ENCODE measurements at places on chromosomes 3 and 15.
A peak's percentile ranks its signal among the peaks of the same experiment; 100 is the strongest.

DNA sequence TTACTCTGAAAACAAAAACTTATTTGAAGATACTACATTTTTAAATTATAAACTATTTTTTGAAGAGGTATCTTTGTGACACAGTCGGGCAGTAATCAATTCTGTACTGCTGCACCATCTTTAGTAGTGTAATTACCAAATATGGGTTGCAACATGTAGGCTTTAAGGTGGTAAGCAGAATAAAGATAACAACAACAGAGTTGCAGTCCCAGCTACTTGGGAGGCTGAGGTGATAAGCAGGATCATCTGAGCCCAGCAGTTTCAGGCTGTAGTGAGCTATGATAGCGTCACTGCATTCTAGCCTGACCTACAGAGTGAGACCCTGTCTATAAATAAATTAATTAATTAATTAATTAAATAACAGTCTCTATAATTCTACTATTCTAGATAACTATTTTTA is 6.0 kb downstream of the PLOD2 start:
- DNase-seq: no peak

- peak; percentile 28 for DNase-seq
These were observed 496.0 kb upstream of the THBS1 start for GRCh38 chr15:39084674-39085530.

- no peak for DNase-seq
These were observed 148.2 kb upstream of the TOPAZ1 start for GRCh38 chr3:44093531-44093930.

- DNase-seq: no peak
These were observed 326.8 kb downstream of the TBL1XR1 start for GRCh38 chr3:176870451-176870850.

GRCh38 chr3:19543212-19543841 is 390.7 kb downstream of the EFHB start:
- no peak for DNase-seq

- no peak for DNase-seq
These were observed 16.7 kb downstream of the DCBLD2 start for GRCh38 chr3:98884675-98885371.

- DNase-seq: no peak
These were observed 490.7 kb downstream of the GBE1 start for GRCh38 chr3:81270603-81271379.

GRCh38 chr3:197430934-197431333 is 124.8 kb downstream of the BDH1 start:
- DNase-seq: peak; percentile 71

DNA sequence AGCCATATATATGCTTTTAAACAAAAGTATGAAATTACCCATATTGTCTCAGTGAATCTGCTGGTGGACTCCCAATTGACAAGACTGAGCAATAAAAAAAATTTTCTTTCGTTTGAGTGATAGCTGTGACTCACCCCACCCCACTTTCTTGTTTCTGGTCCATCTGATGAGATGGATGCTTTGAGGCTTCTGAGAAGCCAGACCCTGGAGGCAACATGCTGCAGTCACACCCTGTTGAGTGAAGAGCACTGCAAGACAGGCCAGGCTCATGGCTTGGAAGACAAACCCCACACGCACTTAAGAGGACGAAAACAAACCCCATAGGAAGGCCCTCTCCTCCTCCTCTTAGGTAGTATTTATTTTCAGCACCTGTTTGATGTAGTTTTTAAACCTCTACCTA is 276.0 kb upstream of the TTC14 start:
- no peak for DNase-seq

DNA sequence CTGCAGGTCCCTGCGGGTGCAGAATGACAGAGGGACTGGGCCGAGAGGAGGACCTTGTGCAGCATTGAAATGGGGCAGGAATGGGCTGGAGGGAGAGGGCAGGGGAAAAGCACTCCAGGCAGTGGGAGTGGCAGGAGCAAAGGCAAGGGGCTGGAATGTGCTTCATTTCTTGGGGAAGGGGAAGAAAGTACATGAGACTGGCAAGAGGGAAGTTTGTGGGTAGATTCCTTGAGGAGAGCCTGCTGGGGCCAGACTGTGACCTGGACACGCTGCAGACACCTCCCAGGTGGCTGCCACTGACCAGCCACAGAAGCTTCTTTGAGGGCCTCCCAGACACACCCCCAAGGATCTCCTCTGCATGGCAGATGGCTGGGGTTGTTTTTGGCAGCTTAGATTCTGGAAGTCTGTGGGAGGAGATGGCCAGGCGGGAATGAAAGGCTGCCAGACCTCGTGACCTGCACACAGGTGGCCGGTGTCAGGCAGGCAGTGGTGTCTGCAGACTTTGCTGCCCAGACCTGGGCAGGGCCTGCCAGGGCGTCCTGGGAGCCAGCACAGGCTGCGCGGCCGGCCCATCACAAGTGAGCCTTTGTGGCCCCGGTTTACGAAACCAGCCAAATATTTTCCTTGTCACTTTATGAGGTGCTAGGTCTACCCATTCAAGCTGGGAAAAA is 53.1 kb downstream of the SPSB4 start:
- DNase-seq: no peak

DNA sequence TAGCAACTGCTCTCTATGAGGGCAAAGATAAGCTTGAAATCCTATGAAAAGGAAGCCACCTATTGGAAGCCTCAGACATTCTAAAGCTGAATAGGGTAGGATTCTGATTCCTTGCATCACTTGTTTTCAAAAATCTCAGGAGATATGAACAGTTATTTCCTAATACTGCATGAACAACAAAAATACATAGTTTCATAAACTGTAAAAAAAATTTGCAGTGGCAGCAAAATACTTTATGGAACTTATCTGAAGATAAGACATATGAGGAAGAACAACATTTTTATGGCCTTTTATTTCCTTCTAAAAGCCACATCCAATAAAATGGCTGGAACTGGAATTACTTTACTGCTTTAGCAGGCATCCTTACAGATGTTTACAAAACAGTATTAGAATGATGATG is 29.9 kb downstream of the AP3S2 start:
- no peak for DNase-seq

DNA sequence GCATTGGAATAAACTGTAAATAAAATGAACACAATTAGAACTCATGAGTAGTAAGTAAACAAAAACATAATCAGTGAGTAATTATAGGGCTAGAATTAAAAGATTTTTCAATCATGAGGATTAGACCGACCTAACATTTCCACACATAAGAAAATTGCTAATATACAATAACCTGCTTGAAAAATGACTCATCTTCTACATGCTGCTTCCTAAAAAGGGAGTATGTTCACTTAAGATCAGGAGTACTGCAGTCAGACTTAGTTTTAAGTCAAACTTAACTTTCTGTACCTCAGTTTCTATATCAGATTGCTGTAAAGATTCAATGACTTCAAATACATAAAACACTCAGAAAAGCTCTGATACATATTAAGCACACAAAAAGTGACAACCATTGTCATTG is 22.6 kb upstream of the NEK10 start:
- peak; percentile 28 for DNase-seq

DNA sequence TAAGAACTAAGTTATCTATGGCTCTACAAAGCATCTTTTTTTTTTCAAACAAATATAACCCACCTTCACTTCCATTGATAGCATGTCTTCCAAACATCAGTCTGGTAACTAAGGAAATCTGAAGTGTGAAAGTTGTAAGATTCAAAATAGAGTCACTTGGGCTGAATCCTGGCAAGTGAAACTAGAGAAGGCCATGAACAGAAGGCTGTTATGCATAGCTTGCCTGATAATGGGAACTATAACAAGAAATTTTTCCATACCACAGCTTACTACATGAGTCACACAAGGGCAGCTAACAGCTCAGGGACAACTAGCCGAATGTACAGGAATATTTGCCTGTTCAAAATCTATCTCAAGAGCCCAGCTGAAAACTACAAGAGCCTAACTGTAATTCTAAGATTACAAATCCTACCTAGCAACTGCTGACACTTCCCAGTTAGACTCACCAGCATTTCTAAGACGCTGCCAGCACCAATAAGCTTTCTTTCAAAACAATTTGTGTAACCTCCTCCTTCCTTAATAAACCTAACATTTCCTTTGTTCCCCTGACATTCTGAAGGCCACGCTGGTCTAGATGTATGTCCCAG is 1066.5 kb downstream of the PLOD2 start:
- peak; percentile 78 for DNase-seq

GRCh38 chr3:72470904-72471417 is 377.3 kb downstream of the SHQ1 start:
- no peak for DNase-seq

DNA sequence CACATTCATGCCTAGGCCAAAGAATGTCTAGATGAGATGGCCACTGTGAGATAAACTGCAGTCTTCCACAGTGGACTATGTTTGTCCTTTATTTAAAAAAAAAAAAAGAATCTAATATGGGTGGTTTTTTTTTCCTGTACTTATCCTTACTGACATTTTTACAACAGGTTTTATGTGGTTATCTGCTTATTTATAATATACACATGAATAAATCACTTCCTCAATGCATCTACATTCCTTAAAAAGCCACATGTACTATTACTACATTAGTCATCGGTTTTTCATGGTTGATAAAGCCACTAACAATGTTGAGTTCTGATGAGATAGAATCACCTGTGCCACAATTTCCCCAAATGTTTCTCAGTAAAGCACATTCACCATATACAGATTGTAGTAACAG is 341.3 kb upstream of the THBS1 start:
- peak; percentile 79 for DNase-seq

DNA sequence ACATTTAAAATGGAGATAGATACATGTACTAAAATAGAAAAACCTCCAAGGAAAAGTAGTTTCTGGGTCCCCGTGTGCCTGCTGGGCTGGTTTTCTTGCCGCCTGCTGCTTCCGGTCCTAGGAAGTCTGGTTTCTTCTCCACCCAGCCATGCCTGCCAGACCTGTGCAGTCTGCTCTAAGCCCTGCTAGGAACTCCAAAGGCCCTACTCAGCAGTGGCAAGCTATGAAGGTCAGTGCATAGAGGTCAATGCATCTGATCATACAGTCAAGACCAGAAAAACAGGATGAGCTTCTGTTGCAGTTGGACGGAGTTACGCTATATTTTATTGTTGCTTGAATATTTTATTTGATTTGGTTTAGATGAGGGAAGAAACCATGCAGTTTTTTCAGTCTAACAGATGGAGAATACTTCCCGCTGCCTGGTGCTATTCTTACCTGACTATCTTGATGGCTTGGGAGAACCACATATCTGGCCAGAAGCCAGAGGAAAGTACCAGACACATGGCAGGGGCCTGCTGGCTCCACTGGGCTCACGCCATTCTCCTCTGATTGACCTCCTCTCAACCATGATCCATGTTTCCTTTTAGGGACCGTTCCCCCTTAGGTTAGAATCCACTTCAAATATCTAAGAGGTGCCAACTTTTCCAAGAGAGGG is 226.8 kb upstream of the ST8SIA2 start:
- no peak for DNase-seq

GRCh38 chr3:104629038-104629437 is 737.7 kb upstream of the ALCAM start:
- peak; percentile 83 for DNase-seq

- no peak for DNase-seq
These were observed 272.4 kb downstream of the FOXP1 start for GRCh38 chr3:71310980-71311660.

DNA sequence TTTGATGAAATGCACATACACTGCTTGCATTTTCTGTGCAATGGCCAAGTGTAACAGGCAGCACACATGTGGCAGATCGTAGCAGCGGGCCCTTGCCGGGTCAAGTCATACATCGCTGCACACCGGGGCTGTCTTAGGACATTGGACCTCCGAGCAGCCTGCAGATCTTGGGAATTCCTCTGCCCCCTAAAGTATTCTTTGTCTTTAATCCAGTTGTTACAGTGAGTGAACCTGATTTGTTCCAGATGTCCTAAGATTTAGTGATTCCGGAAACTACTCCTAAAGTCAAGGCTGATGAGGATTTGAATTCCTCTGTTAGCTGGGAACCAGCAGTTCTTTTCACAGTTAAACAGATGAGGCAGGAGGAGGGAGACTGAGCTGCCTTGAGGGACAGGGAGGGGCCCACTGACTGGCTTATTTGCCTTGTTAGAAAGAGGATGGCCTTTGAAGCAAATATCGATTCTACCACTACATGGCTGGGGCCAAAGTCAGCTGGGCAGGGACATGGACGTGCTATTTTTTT is 190.7 kb upstream of the CTDSPL start:
- no peak for DNase-seq

DNA sequence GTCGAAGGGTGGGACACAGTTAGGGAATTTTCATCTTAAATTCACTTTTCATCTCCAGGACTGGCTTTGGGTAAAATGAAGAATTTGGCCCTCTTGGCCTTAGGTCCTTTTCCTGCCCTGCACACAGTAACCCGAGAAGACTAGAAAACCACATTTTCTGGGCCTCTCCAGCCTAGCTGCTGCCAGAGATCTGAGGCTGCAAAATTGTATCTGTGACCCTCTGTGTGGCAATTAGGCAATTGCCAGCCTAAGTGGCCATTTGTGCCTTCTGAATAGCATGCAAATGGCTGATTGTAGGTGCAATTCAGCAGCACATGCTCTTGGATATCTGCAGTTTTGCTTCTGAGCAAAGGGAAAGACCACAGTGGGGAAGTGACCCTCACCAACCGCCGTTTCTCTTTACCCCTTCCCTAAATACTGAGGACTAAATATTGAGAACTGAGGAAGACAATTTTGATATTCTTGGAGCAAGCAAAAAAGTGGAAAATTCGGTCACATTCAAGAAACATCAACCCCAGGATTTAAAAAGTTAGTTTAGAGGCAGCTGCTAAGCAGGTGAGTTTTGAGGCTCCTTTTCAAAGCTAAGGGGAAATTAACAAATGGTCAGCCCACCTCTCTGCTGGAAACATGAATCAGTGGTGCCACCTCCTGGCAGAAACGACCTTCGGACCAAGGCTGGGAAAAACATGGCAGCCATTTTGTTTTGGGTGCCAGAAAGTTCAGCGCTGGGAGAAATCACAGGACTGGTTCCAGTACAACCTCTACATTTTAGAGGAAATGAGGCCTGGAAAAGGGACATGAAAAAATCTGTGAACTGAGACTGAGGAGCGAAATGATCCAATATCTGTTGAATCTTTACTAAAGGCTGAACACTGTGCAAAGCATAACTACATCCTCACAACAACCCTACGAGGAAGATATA is 56.6 kb upstream of the PRTG start:
- peak; percentile 59 for DNase-seq

- peak; percentile 82 for DNase-seq
These were observed 16.3 kb downstream of the BHLHE40 start for GRCh38 chr3:4995500-4996053.

DNA sequence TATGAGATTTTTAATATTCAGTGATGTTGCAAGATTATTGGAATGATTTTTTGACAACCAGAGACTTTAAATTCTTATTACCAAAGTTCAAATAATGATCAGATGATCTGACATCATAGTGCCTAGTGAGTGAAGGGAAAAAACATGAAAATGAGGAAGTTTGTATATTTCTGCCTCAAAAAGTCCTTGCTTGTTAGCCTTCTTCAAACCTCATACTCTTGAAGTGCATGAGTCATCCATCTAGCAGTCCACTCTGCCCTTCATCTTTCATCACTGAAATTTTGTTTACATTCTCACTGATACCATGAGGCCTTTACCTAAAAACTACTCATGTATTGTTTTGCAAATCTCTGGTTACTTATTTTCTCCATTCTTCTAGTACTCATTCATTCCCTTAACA is 23.9 kb upstream of the OR5H6 start:
- no peak for DNase-seq

GRCh38 chr3:69541711-69542088 is 155.8 kb upstream of the FRMD4B start:
- peak; percentile 17 for DNase-seq

Measured in astrocyte of the spinal cord (primary cell).